ENCODE measurements at places on chromosomes 7 and 10.
A peak's percentile ranks its signal among the peaks of the same experiment; 100 is the strongest.

- no peak for DNase-seq
Observed at GRCh38 chr10:106513352-106513771, 651.1 kb downstream of the SORCS1 start.

DNA sequence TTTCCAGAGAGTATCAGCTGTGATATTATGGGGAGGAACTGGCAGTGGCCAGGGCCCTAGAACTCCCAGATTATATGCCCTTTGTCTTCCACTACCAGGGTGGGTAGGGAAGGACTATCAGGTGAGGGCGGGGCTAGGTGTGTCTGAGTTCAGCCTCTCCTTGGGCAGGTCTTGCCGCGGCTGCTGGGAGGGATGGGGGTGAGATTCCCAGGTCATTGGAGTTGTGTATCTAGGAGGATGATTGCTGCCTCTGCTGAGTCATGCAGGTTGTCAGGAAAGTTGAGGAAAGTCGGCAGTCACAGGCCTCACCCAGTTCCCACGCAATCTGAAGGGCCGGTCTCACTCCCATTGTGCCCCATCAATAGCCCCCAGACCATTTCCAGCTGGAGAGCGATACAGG is 185.2 kb downstream of the DKK1 start:
- DNase-seq: no peak

DNA sequence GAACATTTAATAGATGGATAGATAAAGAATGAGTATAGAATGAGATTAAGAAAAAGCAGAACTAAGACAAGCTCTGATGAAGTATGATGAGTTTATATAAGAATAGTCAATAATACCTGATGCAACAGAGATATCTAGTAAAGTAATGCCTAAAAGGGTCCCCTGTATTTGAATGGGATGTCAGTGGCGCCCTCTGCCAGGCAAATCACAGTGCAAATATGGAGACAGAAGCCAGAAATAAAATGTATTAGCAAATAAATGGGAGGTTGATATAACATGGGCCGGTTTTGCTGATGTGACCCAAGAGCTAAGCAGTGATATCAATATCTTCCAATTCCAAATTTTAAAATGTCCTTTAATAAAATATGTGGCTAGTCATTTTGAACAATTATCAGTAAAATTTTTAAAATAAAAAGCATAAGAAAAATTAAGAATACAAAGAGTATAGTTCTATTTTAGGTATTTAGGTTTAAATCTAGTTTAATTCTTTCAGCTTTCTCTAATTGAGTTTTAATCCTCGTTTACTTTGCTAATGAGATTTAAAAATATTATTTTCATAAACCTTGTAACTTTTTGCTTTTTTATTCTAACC is 62.6 kb downstream of the ADK start:
- no peak for DNase-seq

- no peak for DNase-seq
Observed at GRCh38 chr10:21364196-21365114, 161.0 kb downstream of the SKIDA1 start.

DNA sequence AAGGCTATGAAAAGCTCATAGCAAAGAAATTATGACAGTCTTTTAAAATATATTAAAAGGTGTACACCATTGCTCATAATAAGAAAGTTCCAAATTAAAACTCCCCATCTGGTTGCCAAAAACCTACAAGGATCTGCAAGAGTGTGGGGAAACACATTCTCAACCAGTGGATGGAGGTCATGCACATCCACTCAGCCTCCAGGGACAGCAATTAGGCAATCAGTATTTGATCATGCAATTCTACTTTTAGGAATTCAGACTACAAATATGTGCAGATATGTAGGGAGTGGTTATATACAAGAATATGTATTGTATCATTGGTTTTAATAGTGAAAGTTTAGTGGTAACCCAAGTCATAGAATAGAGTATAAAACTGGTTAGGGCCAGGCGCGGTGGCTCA is 157.8 kb downstream of the FGFR2 start:
- DNase-seq: no peak

DNA sequence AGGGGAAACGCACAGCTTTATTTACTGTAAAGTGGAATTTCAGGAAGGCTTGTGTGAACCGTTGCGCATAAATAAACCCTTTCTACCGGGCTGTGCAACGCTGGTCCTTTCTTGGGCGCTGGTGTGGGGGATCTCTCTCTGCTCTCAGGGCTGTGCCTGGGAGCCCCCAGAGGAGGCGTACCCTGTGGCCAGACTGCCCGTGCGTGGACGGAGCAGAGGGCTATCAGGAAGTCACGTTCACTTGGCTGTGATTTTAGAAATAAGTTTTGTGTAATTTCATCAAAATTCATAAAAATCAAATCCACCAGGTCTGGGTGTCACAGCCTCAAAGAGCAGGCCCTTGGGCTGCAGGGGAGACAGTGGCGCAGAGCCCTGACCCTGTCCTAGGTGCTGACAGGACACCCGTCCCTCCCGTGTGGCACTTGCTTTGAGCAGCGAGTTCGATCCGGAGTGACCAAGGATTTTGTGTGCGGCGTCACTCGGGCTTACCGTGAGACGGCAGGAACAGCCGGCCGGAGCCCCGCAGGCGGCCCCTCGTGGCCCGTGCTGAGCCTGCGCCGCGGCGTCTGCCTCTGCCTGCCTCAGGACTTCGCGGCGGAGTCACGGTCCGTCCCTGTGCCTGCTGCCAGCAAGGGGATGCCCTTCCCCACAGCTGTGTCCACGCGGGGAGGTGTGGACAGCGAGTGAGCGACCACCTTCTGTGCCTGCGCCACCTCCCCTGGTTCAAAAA is 20.2 kb downstream of the GET4 start:
- no peak for DNase-seq

DNA sequence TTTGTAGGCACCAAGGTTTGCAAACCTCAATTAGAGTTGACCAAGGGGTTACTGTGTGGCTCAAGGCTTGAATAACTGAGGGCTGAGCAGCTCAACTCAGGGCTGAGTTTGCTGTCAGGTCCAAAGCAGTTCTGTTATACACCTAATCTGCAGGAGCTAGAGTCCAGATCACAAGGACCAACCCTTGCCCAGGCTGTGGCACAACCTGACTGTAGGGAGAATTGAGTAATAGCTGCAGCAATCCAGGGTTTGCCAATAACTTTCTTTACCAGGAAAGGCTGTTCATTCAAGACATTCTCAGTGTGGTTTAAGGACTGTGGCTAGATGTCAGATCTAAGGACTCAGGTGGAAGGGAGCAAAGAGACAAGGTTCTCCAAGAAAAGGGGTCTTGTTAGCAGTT is 115.6 kb upstream of the IMMP2L start:
- DNase-seq: no peak

- no peak for DNase-seq
Observed at GRCh38 chr7:127937066-127937680, 94.1 kb downstream of the LRRC4 start.

DNA sequence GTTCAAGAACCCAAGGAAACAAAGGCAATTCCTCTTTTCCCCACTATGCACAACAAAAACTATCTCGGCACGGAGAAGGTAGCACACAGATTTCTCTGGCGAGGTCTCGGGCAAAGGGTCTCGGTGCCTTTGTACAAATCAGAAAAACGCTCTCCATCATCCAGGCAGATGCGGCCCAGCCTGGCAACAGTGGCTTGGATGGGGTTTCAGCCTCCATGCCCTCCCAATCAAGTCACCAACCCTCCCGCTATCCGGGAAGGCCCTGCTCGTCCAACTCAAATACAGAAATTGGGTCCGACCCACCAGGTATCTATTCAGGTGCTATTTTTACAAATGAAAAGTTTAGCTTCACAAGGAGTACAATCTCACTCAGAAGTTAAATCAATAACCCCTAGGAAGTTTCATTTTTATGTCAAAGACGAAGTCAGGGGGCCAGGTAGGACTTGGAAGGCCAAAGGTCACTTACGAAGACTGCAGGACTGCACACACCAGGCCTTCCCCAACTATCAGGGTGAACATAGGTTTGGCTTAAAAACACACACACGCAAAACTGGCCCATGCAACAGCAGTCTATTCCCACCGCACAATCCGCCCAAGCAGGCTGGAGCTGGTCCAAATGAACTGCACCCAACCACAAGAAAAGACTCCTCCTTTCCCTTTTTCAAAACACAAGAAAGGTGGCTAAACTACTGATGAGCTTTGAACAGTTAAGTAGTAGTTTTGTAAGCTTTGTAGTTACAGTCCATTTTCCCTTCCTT is 43.0 kb downstream of the GNA12 start:
- DNase-seq: peak; percentile 32

DNA sequence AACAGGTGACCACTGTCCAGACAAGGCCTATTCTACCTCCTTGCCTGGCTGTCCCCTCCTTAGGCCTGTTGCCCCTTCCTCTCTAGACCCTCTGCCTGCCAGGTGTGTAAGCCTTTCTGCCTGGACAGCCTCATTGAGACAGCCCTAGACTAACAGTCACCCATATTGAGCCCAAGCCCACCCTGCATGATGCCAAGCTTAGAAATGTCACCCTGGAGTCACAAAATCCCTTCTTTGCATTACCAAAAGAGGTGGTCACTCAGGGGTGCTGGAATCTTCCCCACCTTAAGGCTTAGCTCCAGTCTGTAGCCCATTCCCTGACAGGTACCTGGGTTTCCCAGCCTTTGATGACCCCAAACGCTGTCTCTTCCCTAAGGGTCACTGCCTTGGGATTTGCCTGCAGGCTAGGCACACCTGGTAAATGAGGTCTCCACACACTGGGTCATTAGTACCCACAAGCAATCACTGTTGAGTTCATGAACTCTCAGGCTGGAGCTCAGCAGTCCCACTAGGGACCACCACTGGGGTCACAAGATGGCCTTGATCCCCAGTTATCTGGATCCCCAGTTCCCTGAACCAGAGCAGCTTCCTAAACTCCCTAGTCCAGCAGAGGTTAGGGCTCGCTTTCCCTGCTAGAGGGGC is 54.9 kb upstream of the CAMK2B start:
- no peak for DNase-seq

DNA sequence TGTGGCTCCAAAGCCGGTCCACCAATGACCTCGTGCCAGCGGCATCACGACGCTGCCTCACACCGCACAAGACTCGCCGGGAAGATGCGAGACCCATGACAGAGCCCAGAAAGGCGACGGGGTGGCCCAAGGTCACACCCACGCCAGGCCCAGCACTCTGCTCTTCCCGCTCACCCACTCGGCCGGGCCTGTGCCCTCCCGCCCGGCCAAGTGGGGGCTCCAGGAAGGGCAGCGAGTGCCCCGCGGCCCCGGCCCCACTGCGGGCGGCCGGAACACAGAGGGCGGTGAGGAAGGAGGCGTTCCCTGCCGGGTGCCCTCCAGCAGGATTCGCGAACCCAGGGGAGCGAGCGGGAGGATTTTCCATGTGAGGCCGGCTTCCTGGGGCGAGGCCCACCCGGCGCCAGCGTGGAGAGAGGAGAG is 56.3 kb downstream of the PDGFA start:
- DNase-seq: no peak

- peak; percentile 72 for DNase-seq
Observed at GRCh38 chr7:29563590-29564495, at the start of gene PRR15. TSS of gene PRR15 (plus strand) at chr7:29563835. CDS start at chr7:29566330, 2,495 bp downstream.

- DNase-seq: no peak
Observed at GRCh38 chr10:63173468-63174232, 40.5 kb downstream of the NRBF2 start.
